Activated CD4-positive, CD25-positive, alpha-beta regulatory T cell treated with anti-CD3 and anti-CD28 coated beads, Interleukin-2, amount 50 U/mL, for 24 hours (primary cell): ENCODE measurements at places on chromosomes 16 and 17.

- ATAC-seq, result no peak
These were observed 317.7 kb upstream of the HSBP1 start for GRCh38 chr16:83490073-83490472.

GRCh38 chr17:77963441-77963840 lies 4.9 kb downstream of the TNRC6C start:
- ATAC-seq, result no peak

DNA sequence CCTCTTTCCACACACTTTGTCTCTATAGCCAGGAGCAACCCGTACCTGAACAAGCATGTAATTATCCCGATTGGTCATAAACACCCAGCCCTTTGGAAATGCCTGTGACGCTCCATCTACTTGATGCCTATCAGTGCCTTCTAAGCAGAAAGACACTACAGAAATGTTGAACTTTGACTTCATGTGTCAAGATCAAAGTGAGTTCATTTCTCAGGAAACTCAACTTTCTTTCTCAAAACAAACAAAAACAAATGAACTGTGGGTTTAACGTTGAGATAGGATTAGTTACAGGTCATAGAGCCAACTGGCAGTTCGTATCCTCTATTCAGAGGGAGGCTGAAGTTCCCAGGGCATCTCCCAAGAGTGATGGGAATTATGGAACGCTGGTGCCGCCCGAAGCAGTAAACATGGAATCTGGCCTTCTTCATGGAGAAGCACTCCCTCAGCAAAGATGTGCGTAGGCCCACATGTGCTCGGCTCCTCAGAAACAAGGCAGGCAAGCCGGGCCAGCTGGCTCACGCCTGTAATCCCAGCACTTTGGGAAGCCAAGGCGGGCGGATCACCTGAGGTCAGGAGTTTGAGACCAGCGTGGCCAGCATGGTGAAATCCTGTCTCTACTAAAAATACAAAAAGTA lies 9.5 kb downstream of the SLC6A4 start:
- ATAC-seq, result no peak

DNA sequence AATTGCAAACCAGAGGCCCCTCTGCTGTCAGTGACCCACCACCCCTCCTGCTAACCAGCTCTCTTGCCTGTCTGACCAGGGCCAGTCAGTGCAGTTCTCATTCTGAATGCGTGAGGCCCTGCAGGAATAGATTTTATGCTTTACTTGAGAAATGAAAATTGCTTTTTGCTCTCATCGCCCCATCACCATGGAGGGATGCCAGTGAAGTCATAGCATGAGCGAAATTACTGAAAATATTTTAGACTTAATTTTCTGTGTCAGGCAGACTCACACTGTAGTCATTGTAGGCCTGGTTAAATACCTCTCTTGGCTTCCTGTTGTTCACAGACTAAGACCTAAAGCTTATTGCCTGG lies 490.5 kb upstream of the CDH5 start:
- no peak for ATAC-seq

DNA sequence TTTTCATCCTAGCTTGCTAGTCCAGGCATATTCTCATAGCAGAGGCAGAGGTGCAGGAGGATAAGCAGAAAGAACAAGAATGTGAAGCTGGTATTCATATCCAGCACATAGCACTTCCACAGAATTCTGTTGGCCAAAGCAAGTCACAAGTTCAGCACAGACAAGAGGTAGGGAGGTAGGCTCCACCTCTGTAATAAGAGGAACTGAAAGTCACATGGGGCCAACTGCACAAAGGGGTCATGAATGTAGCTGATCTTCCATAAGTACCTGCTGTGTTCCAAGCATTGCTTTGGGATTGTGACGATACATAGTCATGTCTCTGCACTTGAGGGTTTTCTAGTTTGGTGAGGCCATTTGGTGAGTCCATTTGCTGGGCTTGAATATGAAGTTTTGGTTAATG lies 110.8 kb upstream of the MPHOSPH6 start:
- no peak for ATAC-seq

DNA sequence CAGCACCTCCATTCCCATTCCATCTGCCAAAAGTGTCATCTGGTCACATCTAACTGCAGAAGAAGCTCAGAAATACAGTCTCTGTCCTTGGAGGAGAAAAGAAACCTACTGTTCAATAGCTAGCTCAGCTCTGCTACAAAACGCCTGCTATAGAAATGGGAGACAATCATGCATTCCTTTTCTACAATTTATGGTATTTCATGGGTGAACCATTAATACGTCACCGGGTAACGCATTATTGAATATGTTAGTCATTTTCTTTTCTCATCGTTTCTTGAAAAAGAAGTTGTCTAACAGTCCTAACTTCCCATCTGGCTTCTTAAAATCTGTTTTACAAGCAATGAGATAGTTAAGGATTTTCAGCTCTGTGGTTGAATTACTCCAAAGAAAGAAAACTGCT lies 496.7 kb upstream of the RBFOX1 start:
- ATAC-seq, result no peak

DNA sequence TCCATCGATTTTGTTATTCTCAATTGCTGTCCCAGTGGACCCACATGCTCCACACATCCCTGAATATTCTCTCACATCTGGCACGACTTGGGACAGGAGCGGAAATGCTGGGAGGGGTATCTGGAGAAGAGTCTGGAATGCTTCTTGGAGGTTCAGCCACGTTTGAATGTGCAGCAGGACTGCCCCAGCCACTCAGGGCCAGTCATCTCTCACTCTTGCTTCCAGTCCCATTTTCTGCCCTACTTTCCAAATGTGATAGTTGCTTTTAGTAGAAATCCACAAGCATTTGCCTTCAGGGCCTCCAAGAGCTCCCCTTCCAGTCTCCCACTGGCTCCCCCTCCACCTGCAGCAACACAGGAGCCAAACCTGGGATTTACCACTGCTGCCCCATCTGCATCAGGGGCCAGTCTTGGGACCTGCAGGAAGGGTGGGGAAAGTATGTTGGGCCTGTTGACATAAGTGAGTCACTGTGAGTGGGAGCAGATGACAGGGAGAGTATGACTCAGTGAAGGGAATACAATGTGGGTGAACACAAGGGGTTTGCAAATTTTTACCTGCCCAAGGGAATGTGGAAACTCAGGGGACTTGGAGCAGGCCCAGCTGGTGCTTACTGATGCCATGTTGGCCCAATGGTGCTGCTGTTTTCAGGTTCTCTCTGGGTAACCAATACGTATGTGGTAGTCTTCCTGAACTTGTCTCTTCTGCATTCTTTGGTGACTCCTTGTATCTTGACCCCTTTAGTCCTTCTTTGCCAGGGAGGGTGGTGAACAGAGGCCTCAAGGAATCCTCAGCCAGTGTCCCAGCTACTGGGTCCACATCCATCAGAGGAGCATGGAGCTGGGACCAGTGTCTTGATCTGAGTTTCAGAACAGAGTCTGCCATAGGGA lies 78.8 kb upstream of the CRHR1 start:
- ATAC-seq, result peak; percentile 20
